Activated CD8-positive, alpha-beta memory T cell treated with anti-CD3 and anti-CD28 coated beads, Interleukin-2, amount 10 ng/mL, durations not matched to agents 7 days and 5 days (primary cell): ENCODE measurements at places on chromosomes 16 and 17.
A peak's percentile ranks its signal among the peaks of the same experiment; 100 is the strongest.

DNA sequence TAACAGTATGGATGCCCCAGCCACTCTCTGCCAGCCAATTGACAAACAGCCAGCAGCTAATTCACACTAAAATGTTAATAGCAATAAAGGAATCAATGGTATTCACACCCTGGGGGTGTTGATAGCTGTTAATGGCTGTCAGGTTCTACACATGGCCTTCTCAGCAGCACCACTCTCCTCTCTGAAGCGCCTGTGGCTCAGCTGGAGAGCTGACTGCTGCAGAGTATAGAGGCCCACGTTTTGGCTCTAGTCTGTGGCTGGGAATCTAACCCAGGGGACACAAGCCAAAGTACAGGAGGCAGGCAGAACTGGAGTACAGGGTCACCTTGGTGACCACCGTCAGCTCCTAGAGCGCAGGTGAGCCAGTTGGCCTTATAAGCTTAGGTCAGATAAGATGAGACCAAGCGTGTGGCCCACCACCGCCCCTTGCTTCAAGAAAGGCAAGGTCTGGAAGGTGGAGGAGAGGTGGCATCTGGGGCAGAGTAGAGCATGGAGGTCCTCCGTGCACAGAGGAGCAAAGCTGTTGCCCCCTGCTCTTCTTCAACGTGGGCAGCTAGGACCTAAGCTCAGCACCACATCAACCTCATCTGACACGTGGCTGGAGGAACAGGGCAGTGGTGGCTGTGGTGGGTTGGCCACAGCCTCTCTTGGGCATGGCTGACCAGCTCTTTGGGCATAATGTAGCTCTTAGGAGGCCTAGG lies 25.4 kb downstream of the CCR7 start:
- no peak for DNase-seq

DNA sequence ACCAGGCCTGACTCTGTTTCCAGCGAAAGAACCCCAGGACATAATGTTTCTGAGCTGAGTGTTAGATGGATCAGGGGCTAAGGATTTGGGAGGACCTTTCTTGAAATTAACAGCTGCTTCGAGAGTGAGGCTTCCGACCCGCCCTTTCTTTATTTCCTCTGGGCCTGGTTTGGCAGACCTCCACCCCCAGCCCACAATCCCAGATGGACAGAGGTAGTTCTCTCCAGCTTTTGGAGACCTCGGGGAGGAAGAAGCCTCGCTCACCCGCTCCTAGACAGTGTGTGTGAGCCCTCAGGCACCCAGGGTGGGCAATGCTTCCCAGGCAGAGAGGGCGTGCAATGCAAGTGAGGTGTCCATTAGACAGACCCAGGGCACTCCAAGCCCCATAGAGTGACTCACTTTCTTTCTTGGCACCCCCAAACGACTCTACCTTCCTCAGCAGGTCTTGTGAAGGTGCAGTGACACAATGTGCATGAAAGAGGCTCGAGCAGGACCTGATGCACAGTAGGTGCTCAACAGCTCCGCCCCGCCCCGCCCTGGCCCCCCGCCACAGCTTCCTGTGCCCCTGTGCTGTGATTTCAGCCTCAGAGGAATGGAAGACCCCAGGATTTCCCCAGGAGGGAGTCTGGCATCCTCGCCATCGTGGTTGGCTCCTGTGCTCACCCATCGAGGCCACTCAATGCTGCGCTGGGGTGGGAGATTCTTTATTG lies 50.7 kb upstream of the TOB1 start:
- DNase-seq: no peak

GRCh38 chr16:70688246-70688742 lies 2.4 kb upstream of the MTSS2 start:
- no peak for DNase-seq

DNA sequence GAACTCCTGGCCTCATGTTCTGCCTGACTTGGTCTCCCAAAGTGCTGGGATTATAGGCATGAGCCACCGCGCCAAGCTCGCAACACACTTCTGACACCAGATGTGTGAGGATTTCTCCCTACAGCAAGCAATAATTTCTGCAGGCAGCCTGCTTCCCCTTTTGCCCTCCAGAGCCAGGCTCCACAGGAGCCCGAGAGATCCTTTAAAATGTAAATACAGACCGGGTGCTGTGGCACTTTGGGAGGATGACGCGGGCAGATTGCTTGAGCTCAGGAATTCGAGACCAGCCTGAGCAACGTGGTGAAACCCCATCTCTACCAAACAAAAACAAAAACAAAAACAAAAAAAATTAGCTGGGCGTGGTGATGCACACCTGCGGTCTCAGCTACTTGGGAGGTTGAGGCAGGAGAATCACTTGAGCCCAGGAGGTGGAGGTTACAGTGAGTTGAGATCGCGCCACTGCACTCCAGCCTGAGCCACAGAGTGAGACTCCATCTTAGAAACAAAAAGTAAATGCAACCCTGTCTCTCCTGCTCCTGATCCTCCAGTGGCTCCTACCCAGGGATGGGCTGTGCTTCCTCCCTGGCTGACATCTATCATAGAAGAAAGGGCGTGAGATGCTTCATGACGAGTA lies 14.7 kb downstream of the C16orf96 start:
- DNase-seq: no peak

GRCh38 chr16:21685034-21685455 lies 21.3 kb downstream of the OTOA start:
- no peak for DNase-seq

DNA sequence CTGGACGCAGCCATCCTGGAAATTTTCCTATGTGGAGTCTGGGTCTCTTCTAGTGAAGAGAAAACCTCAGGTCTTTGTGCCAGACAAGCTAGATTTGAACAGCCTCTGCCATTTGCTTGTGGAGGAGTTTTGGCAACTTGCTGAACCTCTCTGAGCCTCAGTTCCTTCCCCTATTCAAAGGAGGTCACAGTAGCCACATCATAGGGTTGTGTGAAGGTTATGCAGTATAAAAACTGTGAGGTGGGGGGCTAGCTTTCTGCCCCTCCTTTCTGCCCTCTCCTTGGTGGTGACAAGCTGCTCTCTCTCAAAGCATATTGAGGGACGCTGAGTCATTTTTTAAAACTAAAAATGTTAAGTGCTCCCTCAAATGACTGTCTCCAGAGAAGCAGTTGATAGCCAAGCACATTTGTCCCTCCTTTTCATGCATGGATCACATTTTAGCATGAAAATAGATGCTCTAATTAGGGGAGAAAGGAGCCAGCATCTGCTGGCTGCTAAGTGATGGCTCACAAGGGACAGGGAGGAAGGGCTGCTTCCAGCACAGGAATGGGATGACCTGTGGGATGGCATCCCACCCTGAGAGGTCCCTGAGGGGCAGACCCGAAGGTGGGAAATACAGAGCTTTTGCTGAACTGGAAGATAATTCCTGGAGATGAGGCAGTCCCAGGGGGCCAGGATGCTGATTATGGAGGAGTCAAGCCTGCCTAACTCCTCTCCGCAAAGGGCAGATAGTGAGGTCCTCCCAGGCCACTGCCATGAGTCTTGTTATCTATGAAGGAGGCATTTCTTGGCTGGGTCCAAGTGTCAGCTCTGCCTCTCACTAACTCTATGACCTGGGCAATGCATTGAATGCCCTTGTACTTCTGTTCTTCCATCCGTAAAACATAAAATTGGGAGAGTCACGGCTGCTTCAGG lies 218.8 kb downstream of the RAB11FIP4 start:
- DNase-seq: no peak

GRCh38 chr17:42252597-42253550 lies 23.3 kb downstream of the STAT5B start:
- no peak for DNase-seq

GRCh38 chr16:67150047-67150832 lies 558 bp downstream of the B3GNT9 start:
- DNase-seq: peak; percentile 65

DNA sequence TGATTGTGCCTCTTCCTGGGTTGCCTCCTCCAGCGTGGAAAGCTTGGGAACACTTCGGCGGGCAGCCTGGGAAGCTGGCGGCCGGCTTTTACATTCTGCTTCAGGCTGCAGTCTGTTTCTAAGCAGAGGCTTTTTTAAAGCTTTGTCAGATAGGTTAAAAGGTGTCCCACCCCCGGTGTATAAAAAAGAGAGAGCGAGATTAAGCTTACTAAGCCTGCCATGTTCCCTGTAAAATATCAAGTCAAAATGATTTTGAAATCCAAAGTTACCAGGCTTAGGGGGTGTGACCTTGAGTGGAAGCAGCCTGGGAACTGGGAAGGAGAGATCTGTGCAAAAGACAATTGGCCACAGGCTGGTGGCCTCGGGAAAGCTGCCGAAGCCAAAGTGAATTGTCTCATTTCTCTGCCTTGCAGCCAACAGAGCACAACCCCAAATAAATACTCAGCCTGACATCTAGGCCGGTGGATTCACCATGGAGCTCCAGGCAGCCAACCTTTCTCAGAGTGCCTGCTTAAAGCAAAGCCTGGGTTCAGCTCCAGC lies 254.5 kb downstream of the FTO start:
- no peak for DNase-seq

DNA sequence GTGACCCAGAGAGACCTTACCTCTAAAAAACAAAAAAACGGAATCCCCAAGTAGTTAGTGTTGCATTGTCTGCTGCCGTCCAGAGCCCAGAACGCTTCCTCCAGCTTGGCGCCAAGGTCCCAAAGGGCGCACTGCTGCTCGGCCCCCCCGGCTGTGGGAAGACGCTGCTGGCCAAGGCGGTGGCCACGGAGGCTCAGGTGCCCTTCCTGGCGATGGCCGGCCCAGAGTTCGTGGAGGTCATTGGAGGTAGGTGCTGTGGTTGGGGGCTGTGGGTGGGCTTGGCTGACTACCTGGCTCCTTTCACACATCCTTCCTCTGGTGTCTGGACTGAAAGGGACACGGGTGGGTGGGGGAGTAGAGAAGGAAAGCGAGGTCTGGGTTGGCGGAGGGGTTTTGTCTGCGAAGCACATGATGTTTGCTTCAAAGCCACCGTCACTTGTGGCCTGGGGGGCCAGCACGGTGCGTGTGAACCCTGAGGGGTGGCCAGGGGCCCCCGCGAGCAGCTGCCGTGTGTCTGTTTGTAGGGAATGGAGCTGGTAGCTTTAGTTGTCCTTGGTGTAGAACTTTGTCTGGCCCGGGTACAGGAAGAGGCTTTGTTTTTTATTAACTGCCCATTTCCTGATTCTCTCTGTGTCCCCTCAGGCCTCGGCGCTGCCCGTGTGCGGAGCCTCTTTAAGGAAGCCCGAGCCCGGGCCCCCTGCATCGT lies 23.8 kb downstream of the SPG7 start:
- DNase-seq: no peak

DNA sequence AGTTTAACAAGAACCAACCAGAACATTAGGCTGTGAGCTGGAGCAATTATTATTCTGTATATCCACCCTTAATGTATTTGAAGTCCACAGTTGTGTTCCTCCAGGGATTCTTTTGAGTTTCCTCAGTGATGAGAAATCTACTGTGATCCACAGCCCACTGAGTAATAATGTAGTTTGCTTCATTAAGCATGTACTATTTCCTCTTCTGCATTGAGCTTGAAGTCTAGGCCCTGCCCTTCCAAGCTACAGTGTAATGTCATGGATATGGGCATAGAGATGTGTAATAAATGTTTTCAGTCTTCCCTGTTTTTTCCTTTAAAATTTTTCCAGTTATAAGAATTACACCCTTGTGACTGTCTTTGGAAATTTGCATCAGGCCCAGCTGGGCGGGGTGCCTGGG lies 36.4 kb upstream of the SLC12A3 start:
- DNase-seq: no peak

GRCh38 chr16:26108836-26109505 lies 417.2 kb downstream of the HS3ST4 start:
- no peak for DNase-seq

- DNase-seq: no peak
Observed at GRCh38 chr16:72829846-72830775, 217.8 kb downstream of the ZFHX3 start.

DNA sequence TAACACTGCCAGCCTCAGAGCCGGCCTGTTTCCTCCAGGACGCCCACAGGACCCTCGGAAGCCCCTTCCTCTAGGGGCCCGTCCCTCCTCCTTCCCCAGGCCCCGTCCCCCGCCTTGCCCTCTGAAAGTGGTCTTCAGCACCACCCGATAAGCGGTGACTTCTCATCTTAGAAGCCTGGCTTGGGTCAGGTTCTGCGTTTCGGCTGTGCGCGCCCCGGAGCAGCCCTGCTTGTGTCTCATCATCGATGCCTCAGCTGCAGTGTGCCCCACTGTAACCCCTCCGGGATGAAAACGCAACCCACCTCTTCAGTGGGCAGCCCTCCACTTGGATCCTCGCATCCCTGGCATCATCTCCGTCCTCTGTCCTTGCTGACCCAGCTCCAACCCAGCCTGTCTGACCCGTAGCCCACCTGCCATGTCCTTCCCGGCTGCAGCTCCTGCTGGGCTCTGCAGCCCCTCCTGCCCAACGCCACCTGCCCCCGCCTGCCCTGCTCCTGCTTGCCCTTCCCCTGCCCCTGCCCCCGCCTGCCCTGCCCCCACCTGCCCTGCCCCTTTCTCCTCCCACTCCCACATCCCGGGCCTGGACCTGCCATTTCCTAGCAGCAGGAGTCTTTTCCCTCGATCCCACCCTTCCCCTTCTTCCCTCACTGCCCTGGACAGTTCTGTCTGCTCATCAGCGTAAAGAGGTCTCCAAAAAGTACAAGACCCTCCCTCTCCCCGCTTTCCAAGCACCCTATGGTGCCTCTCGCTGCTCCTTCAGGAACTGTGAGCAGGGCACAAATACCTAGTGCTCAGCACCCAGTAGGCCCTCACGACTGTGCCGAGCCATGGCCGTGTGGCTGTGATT lies 112.5 kb upstream of the CHMP6 start:
- no peak for DNase-seq

GRCh38 chr17:13508896-13509295 lies 92.8 kb downstream of the HS3ST3A1 start:
- DNase-seq: no peak

DNA sequence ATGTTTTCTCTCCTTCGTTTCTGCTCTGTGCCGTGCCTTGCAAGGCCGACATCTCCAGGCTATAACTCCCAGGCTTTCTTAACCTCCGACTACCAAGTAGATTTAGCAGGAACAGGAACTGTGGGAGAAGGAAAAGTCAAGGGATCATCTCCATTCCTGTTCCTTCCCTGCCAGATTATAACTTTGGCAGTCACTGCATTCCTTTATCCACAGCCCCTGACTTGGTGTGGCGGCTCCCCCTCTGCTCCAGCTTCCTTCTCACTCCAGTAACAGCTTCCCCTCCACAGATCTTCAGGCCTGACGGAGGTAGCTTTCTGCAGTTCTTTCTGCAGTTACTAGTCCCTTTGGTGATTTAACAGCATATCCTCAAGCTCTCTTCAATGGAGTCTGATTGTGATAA lies 234.6 kb upstream of the MON1B start:
- no peak for DNase-seq

DNA sequence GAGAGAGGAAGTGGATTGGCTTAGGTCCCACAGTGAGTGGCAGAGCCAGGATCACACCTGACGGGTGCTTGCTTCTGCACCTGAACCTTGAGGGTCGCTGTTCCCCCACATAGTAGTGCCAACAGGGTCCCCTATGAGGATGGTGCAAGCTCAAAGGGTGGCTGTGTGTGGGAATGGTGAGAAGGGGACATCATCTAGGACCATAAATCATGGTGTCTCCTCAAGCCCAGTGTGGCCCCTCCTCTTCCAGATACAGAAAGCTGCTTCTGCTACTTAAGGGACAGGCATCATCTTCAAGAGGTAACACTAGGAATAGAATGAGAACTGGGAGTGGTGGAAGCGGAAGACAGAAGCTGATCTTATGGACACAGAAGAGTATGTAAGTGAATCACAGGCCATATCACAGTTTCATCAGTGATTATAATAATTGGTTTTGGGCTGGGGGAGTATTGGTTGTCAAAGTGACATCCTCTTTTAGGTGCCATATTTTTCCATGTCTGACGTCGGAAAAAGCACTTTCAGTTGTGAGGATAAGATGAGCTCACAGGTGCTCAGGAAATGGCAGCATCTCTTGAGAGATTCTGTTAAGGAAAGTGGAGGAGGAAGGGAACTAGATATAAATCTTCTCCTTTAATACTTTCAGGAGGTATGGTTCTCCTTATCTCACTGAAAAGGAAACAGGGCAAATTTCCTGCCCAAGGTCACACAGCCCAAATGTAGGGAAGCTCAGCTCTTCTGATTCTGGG lies 83.2 kb upstream of the HNF1B start:
- DNase-seq: no peak
